ENCODE measurements at places on chromosomes 1 and 21. TPM values are rescaled to one million over a fixed set of nuclear protein-coding genes. Genes with fewer than 3 reads are reported as not detected.

- DNase-seq = no peak
Measured at GRCh38 chr1:89800022-89800655, 20.7 kb upstream of the LRRC8D start.

DNA sequence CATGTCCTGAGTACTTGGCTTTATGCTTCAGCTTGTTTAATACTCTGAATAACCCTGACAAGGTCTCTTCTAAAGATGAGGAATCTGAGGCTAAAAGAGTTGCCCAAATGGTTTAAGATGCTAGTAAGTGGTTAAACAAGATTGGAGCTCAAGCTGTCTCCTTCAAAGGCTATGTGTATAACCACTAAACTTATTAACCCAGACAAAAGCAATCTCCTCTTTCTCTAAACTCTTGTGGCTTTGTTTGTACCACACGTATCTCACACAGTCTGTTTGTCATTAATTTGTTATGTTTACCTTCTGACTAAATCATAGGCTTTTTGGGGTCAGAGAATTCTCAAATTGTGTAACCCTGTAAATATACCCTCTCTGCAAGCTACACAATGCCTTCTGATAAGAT is 89.9 kb downstream of the HMCN1 start:
- no peak for DNase-seq

Gene KCNJ10
- not detected for total RNA-seq

Gene C1orf226
- 28.2 TPM for total RNA-seq

Gene PDC
- total RNA-seq = not detected

Gene FAM110D
- total RNA-seq = 13.5 TPM

Data from endothelial cell (in vitro differentiated cells).